GM04504 (cell line): ENCODE measurements at places on chromosomes 1 and 21.

- no peak for DNase-seq
These were observed 147.5 kb downstream of the RRAGC start for GRCh38 chr1:38712046-38712445.

GRCh38 chr1:238248356-238248755, 357.6 kb upstream of the ZP4 start:
- DNase-seq, result no peak

GRCh38 chr1:187999973-188000372, 1171.2 kb downstream of the PLA2G4A start:
- DNase-seq, result no peak

GRCh38 chr1:113834716-113835115, 22.4 kb upstream of the RSBN1 start:
- DNase-seq, result no peak

DNA sequence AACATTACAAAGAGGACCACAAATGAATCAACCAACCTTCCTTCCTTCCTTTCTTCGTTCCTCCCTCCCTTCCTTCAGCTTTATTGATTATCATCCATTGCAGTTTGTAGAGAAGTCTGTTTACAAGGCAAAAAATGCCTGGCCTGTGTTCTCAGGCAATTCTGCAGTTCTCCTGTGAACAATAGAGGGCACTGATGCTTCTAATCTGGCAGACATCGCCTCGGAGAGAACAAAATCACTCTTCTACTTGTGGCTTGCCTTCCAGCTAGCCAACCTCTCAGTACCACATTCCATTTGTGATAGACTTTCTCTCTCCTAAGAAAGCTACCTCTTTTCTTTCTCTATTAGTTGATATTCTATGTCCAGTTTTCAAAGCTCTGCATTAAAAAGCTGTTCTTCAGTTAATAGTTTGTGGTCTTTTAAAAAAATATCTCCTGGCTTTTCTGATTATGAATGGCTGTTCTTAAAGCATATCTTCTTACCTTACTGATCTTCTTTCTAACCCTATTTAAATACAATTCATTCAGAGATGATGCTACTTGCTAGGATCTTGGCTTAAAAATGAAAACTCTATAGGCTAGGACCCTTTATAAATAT, 26.9 kb upstream of the ESRRG start:
- DNase-seq, result peak; percentile 24

GRCh38 chr1:79568411-79568810, 561.9 kb upstream of the ADGRL4 start:
- no peak for DNase-seq

DNA sequence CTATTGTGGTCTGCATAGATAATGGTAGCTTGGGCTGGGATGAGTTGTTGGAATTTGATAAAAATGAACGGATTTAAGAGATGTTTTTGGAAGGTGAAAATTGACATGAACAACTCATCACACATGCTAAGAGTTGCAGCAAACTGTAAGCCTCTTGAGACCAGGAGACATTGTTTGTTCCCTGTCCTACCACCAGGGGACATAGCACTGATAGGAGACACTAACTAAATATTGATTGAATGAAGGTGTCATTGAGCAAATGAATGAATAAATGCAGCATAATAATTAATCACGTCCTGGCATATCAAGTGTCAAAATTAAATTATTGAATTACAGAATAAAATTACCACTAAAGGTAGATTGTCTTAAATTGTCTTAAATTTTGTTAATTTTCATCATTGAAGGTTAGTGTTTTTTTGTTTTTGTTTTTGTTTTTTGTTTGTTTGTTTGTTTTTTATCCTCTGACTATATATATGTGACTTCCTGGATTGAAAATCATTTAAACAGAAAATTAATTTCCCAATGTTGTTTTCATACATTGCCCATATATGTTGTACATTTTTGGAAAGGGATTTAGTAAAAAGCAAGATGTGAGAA, 285.3 kb upstream of the C1orf105 start:
- DNase-seq, result no peak

DNA sequence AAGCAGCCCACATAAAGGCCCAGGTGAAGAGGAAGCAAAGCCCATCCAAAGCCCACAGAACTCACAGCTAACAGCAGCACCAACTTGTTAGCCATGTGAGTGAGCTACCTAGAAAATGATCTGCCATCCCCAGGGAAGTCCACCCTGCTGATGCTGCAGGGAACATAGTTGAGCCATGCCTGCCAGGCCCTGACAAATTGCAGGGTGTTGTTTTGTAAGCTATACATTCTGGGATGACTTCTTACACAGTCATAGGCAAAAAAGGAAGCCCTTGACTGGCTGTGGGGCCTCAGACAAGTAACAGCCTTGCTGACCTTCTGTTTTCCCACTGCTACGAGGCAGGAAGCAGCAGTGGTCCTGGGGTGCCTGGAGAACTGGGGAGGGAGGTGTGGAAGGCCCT, 262.7 kb downstream of the MATN1 start:
- no peak for DNase-seq

GRCh38 chr1:220879076-220879508, at the start of gene HLX:
Gene HLX, plus strand, starts transcription at chr1:220879443. Its CDS starts 415 bp downstream, at chr1:220879858.
- peak; percentile 87 for DNase-seq

DNA sequence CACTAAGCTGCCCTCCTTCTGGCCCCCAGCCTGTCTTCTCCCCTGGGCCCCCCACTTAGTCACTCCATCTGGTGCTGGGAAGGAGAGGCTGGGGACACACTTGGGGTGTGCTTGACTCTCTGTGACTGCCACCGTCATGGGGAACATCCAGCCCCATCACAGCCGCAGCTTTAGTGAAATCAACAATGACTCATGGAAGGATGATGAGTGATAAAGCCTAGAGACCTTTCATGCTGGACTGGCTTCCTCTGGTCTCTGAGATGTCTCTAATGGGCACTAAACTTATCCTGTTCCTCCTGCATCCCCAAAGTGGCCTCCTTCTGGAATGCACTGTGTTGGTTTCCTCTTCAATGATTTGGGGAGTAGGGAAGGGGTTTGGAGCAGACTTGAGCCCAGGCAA, 172.9 kb downstream of the GRIK3 start:
- DNase-seq, result no peak

DNA sequence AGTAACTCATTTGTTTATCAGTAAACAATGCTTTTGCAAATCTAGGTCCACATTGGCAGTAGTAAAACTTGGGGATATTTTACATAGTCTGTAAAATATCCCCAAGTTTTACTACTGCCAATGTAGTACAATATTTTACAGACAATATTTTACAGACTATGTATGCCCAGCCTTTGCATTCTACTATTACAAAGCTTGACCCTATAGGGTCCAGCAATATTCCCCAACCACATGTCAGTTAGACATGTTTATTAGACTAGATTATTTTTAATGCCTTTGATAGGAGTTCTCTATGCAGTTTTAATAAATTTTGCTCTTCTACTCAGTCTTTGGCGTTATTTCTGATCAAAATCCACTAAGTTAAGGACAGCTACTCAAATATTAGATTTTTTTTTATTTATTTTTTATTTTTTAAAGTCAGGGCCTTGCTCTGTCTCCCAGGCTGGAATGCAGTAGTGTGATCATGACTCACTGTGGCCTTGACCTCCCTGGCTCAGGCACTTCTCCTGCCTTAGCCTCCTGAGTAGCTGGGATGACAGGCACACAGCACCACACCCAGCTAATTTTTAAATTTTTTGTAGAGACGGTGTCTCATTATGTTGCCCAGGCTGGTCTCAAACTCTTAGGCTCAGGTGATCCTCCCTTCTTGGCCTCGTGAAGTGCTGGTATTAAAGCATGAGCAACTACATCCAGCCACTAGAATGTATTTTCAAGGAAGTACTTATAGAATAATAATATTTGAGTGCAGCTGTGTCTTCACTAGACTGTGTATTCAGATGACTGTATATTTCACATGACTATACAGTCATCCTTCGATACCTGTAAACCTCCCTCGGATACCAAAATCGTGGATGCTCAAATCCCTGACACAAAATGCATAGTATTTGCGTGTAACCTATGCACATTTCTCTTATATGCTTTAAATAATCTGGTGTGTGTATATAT, 19.8 kb downstream of the MIER1 start:
- peak; percentile 54 for DNase-seq

DNA sequence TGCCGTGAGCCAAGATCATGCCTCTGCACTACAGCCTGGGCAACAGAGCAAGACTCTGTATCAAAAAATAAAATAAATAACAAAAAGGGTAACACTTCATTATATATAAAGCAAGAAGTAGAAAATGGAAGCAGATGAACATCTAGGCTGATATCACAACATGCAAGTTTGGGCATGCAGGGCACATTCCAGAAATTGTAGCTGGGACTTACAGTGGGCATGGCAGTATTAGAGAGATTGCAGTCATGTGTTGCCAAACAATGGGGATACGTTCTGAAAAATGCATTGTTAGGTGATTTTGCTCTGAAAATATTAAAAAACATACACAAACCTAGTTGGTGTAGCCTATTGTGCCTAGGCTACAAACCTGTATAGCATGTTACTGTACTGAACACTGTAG, 441.0 kb upstream of the PRMT6 start:
- no peak for DNase-seq

- DNase-seq, result peak; percentile 44
These were observed 73.2 kb upstream of the DNAJC6 start for GRCh38 chr1:65235867-65236805.

DNA sequence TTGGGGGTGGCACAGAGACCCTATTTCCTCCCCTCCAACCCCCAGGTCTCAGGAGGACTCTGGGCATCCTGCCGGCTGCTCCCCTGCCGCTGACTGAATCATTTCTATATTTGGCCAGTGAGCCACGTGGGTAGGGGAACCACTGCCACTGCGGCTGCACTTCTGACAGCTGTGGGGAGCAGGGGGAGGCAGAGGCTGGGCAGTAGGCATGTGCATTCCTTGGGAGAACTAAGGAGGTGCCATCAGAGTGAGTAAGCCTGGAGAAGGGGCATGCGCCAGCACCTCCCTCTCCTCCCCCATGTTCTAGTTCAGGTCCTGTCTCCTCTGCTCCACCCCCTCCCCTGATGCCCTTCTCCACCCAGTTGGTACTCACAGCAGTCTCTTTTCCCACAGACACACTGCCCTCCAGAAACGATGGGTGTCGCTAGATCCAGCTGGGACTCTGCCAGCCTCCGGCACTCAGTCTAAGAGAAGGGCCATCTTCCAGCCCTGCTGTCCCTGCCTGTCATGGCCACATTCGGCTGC, 12.0 kb downstream of the PPFIA4 start:
- DNase-seq, result peak; percentile 56

- no peak for DNase-seq
These were observed 19.4 kb downstream of the BLZF1 start for GRCh38 chr1:169387399-169387798.

- no peak for DNase-seq
These were observed 49.8 kb downstream of the PRDM2 start for GRCh38 chr1:13749543-13750341.

GRCh38 chr1:36306210-36306901, at the start of gene SH3D21:
Gene SH3D21, plus strand, starts transcription at chr1:36306368. Its CDS starts 53 bp downstream, at chr1:36306421.
- DNase-seq, result no peak

GRCh38 chr1:204493984-204494280, 673 bp downstream of the PIK3C2B start:
- DNase-seq, result no peak

DNA sequence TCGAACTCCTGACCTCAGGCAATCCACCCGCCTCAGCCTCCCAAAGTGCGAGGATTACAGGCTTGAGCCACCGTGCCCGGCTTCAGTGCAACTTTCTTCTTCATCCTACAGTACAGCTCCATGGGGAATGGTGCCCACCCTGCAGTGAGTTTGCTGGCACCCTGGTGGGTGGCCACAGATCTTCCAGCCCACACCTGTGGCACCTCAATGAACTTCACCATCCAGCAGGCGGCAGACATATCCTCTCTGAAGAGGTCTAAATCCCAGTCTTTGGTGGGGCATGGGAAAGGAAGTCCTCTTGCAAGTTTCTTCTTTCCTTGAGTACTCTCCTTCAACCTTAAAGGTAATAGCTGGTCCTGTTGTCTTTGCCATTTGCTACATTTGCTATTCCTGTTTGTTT, 18.1 kb upstream of the ZBTB8A start:
- no peak for DNase-seq

DNA sequence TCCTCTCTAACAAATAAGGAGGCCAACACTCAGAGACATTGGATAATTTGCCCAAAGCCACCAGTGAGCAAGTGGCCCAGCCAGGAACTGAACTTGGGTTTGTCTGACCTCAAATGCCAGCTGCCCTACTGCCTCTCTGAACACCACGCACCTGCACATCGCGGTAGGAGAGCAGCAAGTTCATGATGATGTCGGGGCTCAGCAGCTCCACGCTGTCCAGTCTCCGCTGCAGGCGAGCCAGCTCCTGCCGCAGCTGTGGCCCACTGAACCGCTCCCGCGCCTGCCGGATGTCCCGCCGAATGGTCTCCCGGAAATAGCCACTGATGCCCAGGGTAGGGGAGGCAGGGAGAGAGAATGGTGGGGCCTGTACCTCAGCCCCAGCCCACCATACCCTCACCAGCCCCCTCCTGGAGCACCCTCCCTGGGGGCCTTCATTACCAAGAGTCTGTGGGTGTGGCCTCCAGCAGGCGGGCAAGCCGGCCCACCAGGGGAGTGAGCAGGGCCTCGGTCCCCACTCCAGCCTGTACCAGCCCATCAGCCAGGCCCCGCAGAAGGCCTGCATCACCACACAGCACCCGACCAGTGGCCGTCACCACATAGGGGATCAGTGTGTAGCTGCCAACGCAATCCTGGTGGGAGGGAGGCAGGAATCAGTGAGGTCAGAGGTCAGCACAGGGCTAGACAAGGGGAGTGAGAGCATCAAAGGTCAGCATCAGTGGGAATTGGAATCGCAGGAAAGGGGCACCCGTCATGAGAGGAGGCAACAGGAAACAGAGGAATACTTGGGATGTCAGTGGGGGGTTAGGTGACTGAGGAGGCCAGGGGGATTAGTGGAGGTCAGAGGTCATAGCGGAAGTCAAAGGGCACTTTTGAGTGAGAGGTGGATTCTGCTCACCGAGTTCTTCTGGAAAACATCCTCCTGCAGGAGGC, 2.7 kb downstream of the MAP3K6 start:
- DNase-seq, result no peak

DNA sequence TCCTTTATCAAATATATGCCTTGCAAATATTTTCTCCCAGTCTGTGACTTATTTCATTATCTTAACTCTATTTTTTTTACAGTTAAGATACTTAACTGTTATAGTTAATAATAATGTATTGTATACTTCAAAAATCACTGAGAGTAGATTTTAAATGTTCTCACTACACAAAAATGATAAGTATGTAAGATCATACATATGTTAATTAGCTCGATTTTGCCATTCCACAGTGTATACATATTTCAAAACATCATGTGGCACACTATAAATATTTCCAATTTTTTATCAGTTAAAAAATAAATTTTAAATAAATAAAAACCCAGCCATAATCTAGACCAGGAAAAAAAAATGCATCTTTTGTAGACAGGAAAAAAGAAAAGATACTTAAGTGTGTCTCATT, 27.2 kb downstream of the CTTNBP2NL start:
- no peak for DNase-seq

- DNase-seq, result no peak
These were observed 565.3 kb upstream of the NEGR1 start for GRCh38 chr1:72847651-72848050.

DNA sequence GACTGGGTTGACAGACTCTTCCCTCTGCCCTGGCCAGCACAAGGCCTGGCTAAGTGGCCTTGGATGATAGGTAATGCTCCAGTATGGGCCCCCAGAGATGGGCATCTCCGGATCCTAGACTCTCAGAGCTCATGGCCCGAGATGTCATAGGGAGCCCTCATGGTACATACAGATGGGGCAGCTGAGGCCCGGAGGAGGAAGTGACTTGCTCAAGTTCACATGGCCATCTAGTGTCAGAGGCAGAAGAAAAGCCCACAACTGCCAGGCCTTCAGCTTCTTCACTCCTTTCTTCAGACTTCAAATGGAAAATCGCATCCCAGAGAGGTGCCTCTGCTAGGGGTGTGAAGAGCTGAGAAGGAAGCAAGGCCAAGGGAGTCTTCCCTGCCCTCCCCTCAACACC, 46.8 kb upstream of the SYNC start:
- DNase-seq, result no peak
